ENCODE measurements at places on chromosomes 5 and 9. TPM values are rescaled to one million over a fixed set of nuclear protein-coding genes. Genes with fewer than 3 reads are reported as not detected.

The PCDHA3 gene
- total RNA-seq, result 1.0 TPM

The ANKRD18A gene
- total RNA-seq, result 8.7 TPM

The SPARC gene
- 20.5 TPM for total RNA-seq

The SUSD3 gene
- total RNA-seq, result 1.0 TPM

The PTTG1 gene
- 188 TPM for total RNA-seq

The PCDHGB4 gene
- total RNA-seq, result 0.56 TPM

The SPINK5 gene
- not detected for total RNA-seq

The HTR1A gene
- not detected for total RNA-seq

The SLCO4C1 gene
- total RNA-seq, result not detected

The ASPN gene
- total RNA-seq, result not detected

The OCLN gene
- 14.8 TPM for total RNA-seq
